ENCODE measurements at places on chromosomes 7 and 10.

- DNase-seq, result peak; percentile 8
These were observed 17.9 kb downstream of the EBF3 start for GRCh38 chr10:129945941-129946760.

- no peak for DNase-seq
These were observed 215.6 kb downstream of the ADARB2 start for GRCh38 chr10:1521741-1522140.

DNA sequence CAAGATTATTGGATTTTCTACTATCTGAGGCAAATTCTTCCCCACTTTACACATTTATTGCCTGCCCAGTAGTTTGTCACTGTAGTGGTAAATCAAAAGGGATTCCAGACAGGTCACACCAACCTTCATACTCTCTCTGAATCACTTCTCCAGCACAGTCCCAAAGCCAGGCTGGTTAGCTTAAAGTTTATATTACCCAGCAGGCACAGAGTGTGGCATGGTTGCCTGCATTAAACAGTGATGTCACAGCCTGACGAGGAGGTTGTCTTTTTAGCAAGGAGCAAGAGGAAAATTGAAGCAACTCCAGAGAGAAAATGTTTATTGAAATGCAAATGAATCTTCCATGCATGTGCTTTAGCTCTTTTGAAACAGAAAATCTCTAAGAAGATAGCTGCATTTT is 375.5 kb upstream of the CELF2 start:
- DNase-seq, result no peak

DNA sequence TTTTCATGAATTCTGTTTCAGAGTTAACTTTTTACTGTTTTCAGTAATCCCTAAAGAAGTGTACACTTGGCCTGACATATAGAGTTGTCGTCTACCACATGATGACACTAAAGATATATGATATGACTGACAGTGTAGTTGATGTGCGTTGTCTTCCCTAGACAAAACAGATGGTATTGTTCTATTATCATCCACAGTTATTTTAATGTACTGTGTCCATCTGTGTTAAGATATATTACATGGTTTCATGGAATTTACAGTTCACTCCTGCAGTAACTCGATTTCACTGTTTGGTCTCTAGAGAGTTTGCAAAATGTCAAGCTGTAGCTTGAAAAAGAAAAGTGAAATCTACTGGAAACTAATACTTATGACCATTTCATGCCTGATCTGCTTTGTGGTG is 18.1 kb downstream of the FOXP2 start:
- DNase-seq, result no peak

- DNase-seq, result no peak
These were observed 6.5 kb downstream of the FAM53B start for GRCh38 chr10:124737708-124738107.

GRCh38 chr10:113713640-113713982 is 33.9 kb downstream of the CASP7 start:
- DNase-seq, result no peak

GRCh38 chr10:26983156-26983555 is 117.1 kb downstream of the ANKRD26 start:
- DNase-seq, result no peak

DNA sequence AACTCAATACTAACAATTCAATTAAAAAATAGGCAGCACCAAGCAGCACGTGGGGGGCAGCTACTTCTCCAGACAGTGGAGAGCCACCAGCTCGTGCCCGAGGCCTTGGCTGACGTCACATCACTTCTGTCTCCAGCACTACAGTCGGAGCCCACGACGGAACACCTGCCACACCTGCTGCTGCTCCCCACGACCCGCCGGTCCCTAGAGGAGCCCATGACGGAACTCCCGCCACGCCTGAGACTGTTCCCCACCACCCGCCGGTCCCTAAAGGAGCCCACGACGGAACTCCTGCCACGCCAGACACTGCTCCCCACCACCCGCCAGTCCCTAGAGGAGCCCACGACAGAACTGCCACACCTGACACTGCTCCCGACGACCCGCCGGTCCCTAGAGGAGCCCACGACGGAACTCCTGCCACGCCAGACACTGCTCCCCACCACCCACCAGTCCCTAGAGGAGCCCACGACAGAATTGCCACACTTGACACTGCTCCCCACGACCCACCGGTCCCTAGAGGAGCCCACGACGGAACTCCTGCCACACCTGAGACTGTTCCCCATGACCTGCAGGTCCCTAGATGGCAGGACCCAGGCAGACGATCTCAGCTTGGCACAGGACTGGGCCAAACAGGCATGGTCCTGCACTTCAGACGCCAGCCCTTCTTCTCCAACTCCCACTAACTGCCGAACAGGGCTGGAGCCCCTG is 258.0 kb downstream of the ELFN1 start:
- DNase-seq, result no peak

DNA sequence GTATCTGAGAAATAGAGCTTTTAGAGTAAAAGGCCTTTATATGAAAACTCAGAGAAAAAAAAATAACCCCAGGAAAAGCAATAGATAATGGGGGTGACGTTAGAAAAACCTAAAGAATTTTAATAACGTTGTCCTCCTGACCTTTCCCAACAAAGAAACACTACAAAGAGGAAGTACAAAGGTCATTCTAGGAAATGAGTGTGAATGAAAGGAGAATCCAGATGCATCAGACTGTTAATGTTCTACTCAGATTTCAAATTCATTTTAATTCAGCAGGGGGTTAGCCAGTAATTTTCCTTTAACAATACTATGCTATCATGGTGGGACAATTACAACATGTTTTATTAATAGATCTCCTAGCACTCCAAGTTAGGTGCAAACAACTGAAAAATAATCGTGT is 73.8 kb upstream of the CDK1 start:
- DNase-seq, result no peak

All from glutamatergic neuron (in vitro differentiated cells).